ENCODE measurements at places on chromosomes 2 and 18.

DNA sequence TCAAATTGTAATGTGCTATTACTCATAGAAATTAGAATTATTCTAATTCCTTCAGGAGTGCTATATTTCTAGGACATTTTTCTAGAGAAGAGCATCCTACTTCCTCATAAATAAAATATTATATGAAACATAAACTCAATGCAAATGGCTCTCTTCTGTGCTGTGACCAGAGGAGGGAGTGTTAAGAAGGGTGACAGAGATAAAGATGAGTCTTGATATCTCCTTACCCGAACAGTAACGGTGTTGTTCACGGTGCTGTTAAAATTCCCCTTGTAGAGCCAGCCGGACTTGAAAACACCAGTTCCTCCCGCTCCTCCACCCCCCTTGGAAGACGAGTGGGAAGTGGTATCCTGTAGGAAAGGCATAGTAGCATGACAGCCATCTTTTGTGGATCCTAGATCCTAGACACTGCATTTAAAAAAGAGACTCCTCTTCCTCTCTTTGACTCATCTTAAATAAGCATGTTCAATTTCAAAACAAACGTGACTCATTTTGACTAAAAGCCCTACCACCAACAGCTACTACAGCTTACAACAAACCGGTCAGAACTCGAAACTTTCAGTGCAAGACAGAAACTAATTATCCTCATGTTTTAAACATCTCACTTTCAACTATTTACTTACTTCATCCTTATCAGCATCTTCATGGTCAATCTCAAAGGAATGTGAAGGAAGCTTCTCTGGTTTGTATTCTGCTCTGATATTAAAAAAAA lies 156.3 kb downstream of the DOCK10 start:
- no peak for DNase-seq

GRCh38 chr18:49788327-49788898 lies 24.9 kb downstream of the ACAA2 start:
- no peak for DNase-seq

GRCh38 chr2:194395818-194396217 lies 1261.2 kb upstream of the SLC39A10 start:
- no peak for DNase-seq

GRCh38 chr18:26383454-26384270 lies 157.4 kb downstream of the TAF4B start:
- DNase-seq: no peak

- no peak for DNase-seq
Measured at GRCh38 chr2:164841719-164842623, at the start of gene COBLL1. Gene COBLL1 (minus strand): TSS chr2:164841823. CDS start chr2:164841196, 627 bp downstream.

DNA sequence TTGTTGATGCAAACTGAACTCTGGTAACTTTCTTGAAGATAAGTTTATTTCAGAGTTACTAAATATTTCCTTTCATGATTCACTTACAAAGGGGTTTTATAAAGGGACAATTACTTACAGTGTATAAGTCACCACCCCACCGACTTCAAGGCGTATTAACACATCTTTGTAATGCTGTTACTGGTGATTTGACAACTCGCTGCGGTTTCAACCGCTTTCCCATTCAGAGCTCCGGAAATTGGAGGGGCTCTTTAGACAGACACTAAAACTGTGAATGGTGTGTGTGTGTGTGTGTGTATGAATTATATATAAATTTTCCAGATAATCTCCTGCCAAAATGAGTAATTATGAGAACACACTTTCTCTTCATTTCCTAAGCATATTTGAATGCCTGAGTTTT lies 4.9 kb downstream of the TM4SF20 start:
- peak; percentile 26 for DNase-seq

DNA sequence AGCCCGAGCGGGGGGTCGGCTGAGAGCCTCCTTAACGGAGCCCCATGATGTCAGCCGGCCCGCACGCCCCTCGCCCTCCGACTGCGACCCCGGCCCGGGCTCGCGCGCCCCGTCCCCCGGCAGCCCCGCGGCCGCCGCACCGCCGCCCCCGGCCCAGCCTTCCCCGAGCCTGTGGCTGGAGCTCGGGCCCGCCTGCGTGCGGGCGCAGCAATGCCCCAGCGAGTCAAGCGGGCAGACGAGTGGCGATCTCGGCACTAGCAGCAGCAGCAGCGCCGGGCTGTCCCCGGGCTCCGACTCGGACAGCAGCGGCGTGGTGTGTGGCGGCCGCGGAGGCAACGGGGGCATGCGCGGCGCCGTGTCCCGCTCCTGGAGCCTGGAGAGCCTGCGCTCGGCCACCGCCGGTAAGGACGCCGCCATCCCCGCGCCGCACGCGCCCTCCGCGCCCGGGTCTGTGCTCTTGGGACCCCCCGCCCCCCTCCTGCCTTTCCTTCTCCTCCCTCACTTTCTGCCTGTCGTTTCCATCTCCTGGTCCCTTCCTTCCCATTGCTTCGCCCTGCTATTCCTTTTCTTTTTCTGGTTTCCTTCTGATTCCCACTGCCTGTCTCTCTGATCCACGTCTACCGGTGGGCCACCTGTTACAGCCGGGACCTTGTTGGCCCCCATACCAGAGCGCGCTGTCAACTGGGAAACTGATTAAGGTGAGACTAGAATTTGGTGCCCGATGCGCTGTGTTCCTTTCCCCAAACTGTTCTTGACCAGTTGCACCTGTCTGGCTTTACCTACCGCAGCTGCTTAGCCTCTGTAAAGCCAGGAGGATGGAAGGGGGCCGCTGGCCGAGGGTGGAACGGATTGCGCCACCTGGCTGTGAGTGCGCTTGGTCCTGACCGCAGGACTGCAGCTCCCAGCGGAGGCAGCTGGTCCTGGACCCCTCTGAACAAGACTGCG lies 127.4 kb downstream of the ARHGEF4 start:
- DNase-seq: no peak

GRCh38 chr2:172213116-172213860 lies 110.6 kb upstream of the DLX2 start:
- DNase-seq: no peak

GRCh38 chr2:42792583-42793333 lies at the start of gene HAAO:
Gene HAAO (minus strand): TSS chr2:42792583. CDS start chr2:42792536, 47 bp downstream.
- no peak for DNase-seq
